Right ventricle myocardium inferior (tissue), 1 donor: ENCODE measurements at places on chromosomes 1 and 21.

GRCh38 chr1:12315146-12315545 is 85.3 kb downstream of the VPS13D start:
- DNase-seq: no peak

- no peak for DNase-seq
These were observed 59.0 kb upstream of the IKBKE start for GRCh38 chr1:206411321-206411720.

DNA sequence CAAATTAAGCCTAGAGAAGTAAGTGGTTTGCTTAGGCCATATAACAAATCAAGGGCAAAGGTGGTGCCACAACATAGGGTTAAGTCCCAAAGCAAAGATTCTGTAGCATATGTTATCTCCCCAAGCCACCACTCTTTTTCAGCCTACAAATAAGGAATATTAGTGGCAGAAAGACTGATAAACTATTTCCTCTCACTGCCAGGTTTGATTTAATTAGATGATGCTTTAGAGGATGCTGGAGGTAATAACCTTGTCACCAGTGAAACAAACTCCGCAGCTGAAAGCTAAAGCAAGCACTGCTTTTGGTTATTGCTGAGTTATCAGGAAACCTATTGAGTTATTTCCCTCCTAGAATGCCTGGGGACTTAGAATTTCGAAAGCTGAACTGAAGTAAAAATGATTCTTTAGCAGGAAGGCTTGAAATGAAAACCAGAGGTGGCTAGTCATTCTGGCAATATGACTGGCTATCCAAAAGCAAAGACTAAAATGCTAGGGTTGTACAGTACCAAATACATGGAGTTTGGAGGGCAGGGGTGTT is 145.2 kb downstream of the SYT2 start:
- DNase-seq: no peak

GRCh38 chr21:32207406-32207716 is 71.5 kb downstream of the MIS18A start:
- no peak for DNase-seq

- no peak for DNase-seq
These were observed 114.4 kb upstream of the GADD45A start for GRCh38 chr1:67570486-67571143.

DNA sequence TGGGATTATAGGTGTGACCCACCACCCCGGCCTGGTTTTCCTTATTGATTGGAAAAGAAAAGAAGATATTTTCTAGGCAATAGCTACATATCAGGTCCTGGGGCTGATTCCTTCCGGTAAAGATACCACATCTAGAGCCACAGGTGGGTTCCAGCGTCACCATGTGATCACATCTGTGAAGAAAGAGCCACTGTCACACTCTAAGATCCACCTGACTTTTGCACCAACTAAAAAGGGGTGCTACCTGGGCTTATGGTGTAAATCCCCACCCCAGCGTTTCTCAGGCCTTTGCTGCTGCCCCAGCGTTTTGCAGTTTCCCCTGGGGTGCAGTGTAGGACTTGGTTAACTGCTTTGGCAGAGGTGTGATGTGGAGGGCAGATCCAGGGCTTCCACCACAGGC is 22.3 kb upstream of the PDE9A start:
- DNase-seq: no peak

DNA sequence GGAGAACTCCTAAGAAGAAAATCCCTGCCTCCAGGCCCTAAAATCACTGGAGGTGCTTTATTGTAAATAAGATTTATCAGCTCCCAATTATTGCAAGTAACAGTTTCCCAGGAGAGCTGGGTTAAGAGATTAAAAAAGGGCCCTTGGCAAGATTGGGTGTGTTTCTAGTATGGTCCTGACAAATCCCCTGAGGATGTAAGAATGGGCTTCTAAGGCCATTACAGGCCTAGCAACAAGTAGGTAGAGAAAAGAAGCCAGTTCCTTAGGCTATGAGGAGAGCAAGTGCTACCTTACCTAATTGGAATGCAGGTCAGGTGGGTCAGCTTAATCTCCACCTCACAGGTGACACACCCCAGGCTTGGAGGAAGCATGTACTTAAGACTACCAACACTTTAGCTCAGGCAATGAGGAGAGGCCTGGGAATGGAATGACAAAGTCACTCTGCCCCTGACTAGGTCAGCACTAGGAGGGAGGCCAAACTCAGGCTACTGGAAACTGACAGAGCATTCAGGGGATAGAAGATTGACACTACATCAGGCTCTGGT is 6.8 kb upstream of the OTUD7B start:
- DNase-seq: no peak

- DNase-seq: no peak
These were observed 173.4 kb downstream of the ZZZ3 start for GRCh38 chr1:77509051-77509492.

GRCh38 chr1:210448297-210448892 is 119.7 kb downstream of the HHAT start:
- no peak for DNase-seq

DNA sequence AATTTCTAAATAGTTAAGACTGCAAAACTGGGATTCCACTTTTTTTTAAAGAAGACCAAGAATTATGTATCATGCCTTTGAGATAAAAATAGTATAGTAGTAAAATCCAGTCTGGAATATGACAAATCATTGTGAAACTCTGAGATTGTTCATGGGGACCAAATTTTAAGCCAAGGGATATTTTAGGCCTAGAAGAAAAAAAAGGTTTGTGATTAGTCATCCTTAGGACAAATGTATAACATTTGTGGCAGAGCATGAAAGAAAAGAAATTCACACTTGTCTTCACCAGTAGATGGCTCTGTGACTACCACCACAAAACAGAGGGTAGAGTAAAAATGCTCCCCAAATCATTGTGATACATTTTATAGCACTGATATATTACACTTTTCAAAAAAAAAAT is 226.1 kb downstream of the KCTD3 start:
- no peak for DNase-seq

DNA sequence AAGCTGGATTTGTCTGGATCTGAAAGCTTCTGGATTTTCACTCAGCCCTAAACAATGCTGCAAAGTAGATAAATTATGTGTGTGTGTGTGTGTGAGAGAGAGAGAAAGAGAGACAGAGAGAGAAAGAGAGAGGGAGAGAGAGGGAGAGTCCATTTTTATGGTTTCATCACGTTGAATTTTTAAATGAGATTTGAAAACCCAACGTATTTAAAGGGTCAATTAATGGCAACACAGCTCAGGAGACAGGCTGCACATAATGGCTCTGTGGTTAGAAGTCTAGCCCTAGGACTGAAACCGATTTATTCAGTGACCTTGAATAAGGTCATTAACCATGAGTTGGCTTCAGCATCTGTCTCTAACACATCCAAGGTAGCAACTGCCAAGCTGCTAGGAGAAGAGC is 35.3 kb upstream of the FMN2 start:
- DNase-seq: no peak

DNA sequence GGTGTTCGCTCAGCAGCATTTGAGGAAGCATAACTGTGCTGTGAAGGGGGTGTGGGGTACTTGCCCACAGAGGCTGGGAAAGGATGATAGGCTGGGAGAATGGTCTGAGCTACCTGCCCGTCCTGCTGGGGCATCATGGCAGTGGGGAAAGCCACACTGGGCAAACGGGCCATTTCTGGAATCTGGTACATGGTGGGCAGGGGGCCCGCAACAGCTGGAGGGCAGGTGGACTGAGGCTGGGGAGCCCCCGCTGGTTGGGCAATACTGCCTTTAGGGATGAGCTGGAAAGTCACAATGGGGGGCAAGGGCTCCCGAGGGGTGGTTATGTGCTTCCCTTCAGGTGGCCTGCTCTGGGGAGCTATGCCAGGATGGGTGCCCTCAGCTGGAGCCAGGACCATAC is 19.2 kb upstream of the ADAM30 start:
- no peak for DNase-seq

DNA sequence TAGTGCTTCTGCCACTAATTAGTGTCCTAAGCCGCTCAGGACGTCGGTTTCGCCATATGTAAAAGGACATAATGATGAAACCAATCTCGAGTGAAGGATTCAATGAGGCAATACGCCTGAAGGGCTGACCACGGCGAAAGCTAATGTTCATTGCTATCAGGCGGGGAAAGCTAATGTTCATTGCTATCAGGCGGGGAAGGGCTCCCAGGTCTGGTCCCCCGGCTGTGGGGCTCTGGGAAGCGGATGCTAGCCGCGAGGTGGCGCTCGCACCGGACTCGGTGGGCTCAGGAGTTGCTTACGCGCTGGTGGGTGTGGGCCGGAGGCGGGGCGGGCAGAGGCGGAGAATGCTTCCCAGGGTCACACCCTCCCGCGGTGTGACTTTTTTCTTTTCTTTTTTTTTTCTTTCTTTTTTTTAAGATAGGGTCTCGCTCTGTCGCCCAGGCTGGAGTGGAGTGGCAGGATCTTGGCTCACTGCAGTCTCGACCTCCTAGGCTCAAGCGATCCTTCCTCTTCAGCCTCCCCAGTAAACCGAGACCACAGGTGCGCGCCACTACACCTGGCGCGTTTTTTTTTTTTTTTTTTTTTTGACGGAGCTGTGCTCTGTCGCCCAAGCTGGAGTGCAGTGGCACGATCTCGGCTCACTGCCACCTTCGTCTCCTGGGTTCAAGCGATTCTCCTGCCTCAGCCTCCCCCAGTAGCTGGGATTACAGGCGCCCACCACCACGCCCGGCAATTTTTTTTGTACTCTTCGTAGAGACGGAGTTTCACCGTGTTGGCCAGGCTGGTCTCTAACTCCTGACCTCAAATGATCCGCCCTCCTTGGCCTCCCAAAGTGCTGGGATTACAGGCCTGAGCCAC is 1.1 kb upstream of the PEAR1 start:
- peak; percentile 94 for DNase-seq

DNA sequence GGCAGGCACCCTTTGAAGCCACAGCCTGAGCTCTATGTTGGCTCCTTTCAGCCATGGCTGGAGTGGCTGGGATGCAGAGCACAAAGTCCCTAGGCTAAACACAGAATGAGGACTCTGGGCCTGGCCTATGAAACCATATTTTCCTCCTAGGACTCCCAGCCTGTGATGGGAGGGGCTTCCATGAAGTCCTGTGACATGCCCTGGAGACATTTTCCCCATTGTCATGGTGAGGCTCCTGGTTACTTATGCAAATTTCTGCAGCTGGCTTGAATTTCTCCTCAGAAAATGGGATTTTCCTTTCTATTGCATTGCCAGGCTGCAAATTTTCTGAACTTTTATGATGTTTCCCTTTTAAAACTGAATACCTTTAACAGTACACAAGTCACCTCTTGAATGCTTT is 61.3 kb downstream of the VCAM1 start:
- DNase-seq: no peak

GRCh38 chr1:168007691-168008090 is 70.8 kb upstream of the MPC2 start:
- DNase-seq: no peak

DNA sequence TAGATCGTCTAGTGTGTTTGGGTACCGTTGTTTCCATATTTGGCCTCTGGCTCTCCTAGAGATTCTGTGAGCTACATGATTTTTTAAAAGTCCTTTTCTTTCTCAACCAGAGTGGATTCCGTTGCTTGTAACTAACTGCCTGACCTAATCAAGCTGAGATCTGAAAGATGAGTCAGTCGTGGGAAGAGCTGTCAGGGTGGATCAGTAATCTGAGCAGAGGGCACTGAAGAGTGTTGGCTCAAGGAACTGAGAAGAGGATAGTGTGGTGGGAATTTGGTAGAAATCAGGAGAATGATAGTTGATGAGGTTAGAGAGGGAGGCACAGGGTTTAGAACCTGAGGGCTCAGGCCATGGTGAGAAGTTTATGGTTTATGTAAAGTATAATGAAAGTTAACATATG is 52.2 kb downstream of the TRAF5 start:
- no peak for DNase-seq

DNA sequence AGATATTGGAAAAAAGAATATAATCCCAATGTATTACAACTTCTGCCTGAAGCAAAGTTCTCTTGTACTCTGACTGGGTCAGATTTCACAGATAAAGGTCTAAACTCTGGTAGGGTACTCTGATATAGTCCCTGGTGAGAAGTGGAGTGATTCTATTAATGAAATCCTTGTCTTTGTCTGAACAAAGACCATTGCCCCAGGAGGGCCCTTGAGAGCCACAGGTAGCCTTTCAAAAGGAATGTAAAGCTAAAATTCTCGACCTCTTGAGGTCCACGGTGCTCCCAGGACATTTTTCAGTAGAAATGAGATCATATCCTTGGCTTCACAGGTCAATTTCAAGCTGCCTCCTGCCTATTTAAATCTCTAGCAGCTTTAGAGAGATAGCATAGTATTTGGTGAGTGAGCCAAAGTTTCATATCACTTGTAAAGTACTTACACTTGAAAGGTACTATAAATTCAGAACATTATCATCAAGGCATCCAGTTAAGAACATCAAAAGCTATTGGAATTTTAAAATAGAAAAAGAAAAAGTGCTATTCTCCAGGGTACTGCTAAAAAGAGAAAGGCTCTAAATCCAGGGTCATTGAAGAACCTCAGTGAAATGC is 10.1 kb downstream of the TNNI3K start:
- DNase-seq: no peak

- no peak for DNase-seq
These were observed 109.1 kb downstream of the APP start for GRCh38 chr21:26061437-26061836.

DNA sequence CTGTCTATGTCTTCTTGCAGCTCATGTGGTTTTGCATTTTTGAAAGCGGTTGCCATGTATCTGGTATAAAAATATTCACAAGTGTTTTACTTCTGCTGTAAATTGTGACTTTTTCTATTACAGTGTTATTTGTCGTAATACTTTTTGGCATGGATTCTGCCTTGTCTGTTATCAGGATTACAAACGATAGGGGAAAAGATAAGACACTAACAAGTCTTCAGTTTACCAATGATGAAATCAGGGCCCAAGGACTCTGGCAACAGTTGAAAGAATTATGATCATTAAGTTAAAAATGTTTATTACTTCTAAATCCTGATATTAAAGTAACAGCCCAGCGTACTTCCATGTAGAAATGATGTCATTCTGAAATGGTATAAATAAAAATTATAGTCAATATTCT is 298.8 kb downstream of the KIF26B start:
- DNase-seq: no peak

- DNase-seq: no peak
These were observed 162.8 kb downstream of the NPHP4 start for GRCh38 chr1:5829414-5829813.

DNA sequence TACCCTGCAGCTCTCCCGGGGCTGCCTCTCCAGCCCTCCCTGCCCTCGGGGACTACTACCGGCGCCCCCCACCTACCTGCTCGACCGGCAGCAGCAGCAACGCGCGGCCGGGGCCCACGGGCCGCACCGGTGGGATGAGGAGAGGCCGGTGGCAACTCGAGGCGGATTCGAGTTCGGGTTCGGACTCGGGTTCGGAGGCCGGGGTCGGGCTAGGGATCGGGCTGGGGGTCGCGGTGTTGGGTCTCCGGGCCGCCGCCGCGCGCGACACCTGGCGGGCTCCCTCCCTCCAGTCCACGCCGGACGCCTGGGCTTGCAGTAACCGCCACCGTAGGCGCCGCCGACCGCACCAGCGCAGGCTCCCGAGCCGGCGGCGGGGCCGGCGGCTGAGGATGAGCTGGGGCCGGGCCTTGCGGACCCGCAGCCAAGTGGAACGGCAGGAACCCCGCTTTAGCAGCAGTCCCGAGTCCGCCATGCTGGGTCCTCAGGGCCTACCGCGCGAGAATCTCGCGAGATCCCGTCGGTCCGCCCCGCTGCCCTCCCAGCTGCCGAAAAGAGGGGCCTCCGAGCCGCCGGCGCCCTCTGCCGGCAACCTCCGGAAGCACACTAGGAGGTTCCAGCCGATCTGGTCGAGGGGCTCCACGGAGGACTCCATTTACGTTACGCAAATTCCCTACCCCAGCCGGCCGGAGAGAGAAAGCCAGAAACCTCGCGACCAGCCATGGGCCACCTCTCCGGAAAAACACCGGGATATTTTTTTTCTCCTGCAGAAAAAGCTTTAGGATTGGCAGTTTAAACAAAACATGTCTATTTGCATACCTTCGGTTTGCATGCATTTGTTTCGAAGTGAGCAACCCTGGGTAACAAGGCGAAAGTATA is at the start of gene NOL9:
TSS of gene NOL9 (minus strand) at position 483 of the 876 bp plus-strand sequence. CDS start at position 472, 11 bp downstream.
- DNase-seq: peak; percentile 98
